NCI-H1417 (cell line): ENCODE measurements at places on chromosomes 5 and 9.

DNA sequence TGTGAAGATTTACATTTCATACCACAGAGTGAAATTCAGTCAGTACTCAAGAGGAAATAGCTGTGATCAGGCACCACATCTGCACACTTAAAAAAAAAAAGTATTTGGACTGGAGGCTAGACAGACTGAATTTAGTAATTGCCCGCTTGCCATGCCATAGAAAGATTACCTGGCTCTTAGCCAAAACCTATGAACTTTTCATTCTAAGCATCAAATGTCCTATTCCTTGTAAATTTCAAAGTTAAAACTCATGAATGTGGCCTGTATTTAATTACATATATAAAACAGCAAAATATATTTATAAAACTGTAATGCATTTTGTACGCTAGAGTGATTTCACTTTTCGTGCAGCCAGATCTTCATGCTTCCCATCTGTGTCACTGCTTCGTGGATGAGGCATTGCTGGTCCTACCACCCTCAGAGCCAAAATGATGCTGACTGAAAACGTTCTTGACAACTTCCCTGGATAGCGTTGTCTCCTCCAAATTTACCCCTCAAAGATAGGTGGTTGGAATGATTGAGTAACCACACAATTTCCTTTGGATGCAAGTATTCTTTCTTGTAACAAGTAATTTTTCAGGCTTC lies 447.9 kb upstream of the SGCD start:
- no peak for DNase-seq

DNA sequence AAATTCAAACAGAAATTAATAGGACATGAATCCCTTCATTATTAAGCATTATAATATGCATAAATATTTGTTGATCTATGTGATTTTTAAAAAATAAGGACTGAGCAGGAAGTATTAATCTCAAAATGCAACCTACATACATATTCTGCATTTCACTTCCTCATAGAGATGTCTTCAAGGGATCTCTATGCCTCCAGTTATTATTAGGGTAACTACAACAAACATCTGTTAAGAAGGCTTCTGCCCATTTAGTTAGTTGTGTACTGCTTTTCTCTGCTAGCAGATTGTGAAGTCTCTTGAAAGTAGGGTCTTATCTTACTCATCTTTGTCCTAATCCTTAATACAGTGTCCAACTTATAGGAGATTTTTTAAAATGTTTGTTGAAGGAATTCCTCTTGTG lies 414.1 kb downstream of the ACTL7B start:
- DNase-seq: no peak

GRCh38 chr5:7053528-7054209 lies 340.4 kb downstream of the TENT4A start:
- no peak for DNase-seq

DNA sequence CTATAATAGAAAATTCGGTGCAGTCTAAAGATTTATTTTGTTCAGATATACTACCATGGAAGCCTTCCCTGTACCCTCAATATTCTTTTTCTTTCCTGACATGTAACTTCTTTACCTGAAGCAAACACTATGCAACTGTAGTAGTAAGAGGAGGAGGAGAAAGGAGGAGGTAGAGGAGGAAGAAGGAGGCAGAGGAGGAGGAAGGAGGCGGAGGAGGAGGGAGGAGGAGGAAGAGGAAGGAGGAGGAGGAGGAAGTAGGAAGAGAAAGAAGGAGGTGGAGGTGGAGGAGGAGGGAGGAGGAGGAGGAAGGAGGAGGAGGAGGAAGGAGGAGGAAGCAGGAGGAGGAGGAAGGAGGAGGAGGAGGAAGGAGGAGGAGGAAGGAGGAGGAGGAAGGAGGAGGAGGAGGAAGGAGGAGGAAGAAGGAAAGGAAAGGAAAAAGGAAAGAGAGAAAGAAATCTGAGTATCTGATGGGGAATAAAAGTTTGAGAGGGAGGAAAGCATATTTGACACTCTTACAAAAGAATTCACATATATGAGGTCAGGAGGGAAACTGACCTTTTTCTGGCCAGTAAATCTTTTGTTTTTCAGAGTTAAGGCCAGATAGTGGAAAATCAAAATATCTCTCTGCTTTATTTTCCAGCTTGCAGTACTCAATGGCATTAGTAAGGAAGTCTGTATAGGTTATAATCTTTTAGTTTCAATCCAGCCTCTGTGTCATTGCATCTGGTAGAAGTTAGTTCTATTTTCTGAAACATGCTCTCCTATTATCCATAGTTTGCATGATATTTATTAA lies 114.5 kb upstream of the LPAR1 start:
- no peak for DNase-seq

- DNase-seq: no peak
Measured at GRCh38 chr5:53239301-53239990, 129.9 kb upstream of the MOCS2 start.

- DNase-seq: peak; percentile 20
Measured at GRCh38 chr5:142597546-142598337, 88.1 kb downstream of the FGF1 start.

DNA sequence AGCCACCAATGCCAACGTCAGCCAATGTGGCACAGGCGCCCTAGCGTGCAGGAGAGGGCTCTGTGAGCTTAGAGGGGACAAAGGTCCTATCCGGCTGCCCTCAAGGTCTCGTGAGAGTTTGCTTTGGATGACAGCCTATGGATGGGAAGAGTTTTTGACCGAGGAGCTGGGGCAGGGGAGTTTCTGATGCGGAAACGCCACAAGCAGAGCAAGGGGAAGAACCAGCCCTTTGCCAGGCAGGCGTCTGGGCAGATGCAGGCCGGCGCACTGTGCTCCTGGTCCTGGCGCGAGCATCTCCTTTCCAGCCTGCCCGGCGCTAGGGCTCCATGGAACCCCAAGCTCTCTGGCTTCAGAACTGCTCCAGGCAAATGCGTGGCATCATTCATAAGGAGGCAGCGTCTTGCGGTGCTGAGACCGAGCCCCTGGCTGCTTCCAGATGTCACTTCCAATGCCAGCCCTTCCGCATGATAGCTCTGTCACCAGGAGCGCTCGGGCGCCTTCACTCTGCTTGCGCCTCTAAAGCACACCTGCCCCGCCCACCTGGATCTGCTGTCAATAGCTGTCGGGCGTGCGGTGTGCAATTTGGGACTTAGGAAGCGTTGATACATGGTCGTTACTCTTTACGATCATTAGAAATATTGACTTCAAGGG lies 374.9 kb upstream of the IRX1 start:
- no peak for DNase-seq

GRCh38 chr5:17148481-17148880 lies 69.0 kb upstream of the BASP1 start:
- DNase-seq: no peak

GRCh38 chr9:89798547-89799120 lies 193.8 kb downstream of the GADD45G start:
- DNase-seq: no peak

DNA sequence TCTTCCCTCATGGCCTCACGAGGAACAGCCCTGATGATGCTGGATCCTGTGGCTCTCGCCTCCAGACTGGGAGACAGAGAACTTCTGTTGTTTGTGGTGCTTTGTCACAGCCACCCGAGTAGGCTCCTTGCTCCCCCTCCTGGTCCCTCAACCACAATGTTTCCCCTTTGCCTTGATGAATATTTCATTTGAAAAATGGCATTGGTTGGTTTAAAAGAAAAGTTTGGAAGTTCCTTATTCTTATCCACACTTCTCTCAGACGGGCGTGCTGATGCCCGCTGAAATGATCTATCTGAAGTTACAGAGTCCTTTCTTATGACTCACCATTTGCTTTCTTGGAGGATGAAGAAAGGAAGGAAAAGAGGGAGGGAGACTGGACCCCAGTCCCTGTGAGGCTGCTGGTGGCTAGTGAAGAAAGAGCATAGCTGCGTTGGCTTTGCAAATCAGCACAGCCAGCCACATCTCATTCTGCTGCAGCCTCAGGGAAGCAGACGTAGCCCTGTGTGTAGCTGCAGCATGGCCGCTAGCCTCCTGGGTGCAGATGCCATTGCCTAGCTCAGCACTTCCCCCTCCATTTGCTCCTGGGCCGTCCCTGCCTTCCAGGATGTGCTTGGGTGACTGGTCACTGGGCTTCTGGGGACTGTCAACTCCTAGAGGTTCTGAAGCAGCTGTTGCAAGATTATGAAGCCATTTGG lies 185.9 kb downstream of the ERCC6L2 start:
- no peak for DNase-seq

GRCh38 chr9:89749500-89750116 lies 144.8 kb downstream of the GADD45G start:
- no peak for DNase-seq

DNA sequence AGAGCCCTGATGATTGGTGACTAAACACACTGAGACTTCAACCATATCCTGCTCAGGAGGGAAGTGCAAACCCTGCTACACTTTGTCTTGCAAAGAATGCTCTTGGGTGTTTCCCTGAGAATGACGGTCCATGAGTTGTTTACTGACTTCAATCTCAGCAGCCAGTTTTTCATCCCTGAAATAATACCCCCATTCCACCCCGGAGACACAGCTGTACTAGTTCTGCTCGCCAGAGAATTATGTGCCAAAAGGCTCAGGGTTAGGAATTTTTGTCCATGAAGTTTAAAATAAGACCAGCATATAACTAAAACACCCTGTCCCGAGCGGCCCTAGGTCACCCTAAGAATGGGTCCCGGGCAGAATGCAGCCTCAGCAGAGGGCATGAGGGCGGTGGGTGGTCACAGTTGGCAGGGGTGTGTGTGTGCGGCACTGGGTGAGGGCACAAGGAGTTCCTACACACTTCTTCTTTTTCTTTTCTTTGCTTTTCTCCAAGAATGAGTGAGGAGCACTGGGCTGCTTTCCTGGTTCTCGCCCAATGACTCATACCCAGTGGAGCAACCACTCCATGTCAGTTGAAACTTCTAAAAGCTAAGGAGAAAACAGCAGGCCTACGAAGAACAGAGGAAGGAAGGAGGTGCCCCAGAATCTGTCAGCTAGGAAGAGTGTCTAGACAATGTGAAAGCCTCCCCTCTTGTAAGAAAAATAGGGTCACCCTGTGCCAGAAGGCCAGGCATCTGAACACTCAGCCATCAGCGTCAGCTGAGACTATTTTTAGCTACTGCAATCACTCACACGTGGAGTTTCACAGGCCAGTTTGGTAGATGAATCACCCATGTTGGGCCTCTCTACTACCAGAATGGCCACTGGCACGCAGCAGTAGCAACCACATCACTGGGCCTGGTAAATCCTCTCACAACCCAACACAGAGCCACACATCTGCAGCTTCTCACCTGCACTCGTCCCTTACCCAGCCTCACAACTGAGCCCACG lies 105.9 kb downstream of the DPYSL3 start:
- no peak for DNase-seq

- peak; percentile 47 for DNase-seq
Measured at GRCh38 chr5:74127381-74128320, 501.7 kb downstream of the ARHGEF28 start.

- no peak for DNase-seq
Measured at GRCh38 chr5:57383093-57383861, 99.3 kb downstream of the ACTBL2 start.

DNA sequence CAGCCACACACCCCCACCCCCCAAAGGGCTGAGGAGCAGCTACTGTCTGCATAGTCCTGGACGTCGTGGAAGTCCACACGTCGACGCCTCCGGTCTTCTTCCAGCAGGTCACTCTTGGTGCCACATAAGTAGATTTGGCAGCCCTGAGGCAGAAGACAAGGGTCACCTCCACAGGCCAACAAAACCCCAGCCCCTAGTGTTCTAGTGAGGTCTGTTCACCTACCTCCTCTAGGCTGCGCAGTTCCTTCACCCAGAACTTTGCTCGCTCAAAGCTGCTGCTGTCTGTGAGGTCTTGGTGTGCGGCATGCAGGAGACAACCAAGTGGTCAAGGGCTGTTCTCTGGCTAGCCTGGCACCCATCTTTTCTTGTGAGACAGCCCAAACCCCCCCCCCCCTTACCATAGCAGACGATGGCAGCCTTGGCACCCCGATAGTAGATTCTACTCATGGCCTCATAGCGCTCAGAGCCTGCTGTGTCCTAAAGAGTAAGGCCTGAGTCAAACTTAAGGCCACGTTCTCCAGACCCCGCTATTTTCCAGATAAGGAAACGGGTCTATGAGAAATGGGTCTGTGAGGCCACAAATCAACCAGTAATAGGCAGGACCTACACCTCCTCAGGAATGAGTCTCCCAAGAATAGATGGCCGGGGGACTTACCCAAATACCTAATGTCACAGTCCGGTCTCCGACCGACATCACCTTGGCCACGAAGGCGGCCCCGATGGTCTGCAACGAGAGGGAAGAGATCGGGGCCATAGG lies 987 bp downstream of the RAB24 start:
- no peak for DNase-seq

- DNase-seq: no peak
Measured at GRCh38 chr9:70554881-70555280, 140.4 kb upstream of the KLF9 start.

GRCh38 chr5:129601576-129601975 lies 141.5 kb downstream of the ADAMTS19 start:
- no peak for DNase-seq

- peak; percentile 24 for DNase-seq
Measured at GRCh38 chr9:4661611-4662010, 483 bp upstream of the PLPP6 start.

DNA sequence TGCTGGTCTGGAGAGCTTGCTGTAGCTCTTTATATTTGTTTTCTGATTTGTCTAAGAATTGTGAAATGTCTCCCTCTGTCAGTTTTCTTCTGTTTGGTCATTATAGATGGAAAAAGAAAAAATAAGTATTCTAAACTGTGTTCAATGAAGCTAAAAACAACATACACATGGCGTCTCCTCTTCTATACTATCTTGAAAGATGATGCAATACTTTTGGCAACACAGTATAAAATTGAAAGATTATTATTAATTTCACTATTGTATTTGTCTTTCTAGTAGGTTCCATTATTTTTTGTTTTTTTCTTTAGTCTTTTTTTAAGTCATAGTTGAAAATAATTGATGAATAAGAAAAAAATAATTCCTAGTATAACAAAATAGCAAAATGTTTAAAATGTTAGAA lies 22.5 kb downstream of the CCDC192 start:
- no peak for DNase-seq

DNA sequence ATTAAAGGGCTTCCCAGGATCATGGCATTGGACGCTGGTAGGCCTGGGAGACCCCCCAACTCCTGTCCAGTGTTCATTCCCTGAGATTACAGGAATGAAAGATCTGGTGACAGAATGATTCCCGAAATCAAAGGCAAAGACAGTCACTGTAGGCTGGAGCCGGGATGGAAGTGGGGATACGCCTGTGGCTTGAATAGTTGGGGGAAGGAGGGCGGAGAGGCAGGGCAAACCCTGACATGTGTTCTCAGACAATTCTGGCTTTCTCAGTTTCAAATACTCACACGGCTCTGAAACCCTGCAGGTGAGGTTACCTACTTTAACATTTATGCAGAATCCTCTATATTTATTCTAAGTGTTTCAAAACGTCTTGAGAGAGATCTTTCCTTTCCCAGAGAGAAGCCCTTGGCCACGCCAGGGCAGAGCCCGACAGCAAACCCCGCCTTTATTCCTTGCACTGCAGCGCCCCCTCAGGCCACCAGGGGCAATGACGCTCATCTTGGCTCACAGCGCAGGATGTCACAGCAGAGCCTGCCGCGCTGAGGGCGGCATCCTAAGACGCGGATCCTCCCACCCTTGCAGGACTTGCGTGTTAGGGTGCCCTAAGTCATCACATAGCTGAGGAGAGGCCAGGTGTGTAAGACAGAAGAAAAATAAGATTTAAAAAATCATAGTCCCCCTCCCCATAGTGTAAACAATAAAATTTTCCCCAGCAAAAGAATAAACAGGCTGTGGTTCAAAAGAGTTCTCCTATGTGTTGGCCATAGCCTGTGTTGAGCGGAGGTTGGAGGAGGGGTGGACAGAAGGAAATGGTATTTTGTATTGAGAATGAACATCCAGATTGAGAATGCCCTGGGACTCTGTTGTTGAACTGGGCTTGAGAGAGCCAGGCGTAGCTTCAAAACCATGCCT lies 284.5 kb downstream of the NTRK2 start:
- DNase-seq: peak; percentile 62
